Activated CD8-positive, alpha-beta memory T cell treated with anti-CD3 and anti-CD28 coated beads, Interleukin-2, amount 10 ng/mL, durations not matched to agents 7 days and 5 days (primary cell): ENCODE measurements at places on chromosomes 6 and 20. TPM values are rescaled to one million over a fixed set of nuclear protein-coding genes. Genes with fewer than 3 reads are reported as not detected.

Gene FAM50B
- 10.6 TPM for total RNA-seq

DNA sequence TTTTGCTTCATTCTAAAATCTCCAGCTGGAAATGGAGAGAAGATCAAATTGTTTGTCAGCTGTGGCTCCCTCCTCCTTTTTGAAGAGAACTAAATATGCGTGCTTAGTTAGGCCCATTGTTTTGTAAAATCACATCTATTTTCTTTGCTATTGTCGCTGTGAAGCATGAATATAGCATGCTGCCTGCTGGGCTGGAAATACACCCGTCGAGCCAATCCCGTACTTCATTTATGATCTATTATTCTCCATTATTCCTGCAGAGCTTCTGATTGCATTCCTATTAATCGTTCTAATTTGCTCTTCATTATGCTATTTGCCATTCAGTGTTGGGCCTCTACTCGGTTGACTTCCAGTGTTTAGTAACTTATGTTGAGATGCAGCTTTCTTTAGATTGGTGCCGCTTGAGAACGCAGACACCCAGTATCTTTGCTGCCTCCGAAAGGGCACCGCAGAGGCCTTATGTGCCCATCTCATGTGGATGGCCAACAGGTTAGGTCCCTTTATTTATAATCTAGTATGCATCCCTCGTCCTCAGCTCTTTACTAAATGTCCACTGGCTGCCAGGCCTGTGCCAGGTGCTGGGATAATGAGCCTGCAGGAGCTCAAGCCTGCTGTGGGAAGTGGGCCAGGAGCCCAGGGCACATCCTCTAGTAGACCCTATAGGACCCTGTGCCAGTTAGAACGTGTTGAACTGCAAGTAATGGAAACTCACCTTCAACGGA lies 45.6 kb downstream of the FAM50B start:
- no peak overlapping the region for H3K4me3 ChIP-seq
- no peaks in the 10 kb centered on the region for H3K36me3 ChIP-seq
- no peak overlapping the region for H3K27ac ChIP-seq
- DNase-seq: no peak
- no peaks in the 10 kb centered on the region for H3K4me1 ChIP-seq

- peaks cover 34% of the 10 kb centered on the region for H3K36me3 ChIP-seq
- peaks cover 58% of the 10 kb centered on the region for H3K4me1 ChIP-seq
- no peaks in the 10 kb centered on the region for H3K27me3 ChIP-seq
- no peak overlapping the region for H3K4me3 ChIP-seq
- no peak overlapping the region for H3K27ac ChIP-seq
These were observed 97.0 kb downstream of the TRERF1 start for GRCh38 chr6:42354702-42355101.

Gene OXT
- total RNA-seq: not detected

DNA sequence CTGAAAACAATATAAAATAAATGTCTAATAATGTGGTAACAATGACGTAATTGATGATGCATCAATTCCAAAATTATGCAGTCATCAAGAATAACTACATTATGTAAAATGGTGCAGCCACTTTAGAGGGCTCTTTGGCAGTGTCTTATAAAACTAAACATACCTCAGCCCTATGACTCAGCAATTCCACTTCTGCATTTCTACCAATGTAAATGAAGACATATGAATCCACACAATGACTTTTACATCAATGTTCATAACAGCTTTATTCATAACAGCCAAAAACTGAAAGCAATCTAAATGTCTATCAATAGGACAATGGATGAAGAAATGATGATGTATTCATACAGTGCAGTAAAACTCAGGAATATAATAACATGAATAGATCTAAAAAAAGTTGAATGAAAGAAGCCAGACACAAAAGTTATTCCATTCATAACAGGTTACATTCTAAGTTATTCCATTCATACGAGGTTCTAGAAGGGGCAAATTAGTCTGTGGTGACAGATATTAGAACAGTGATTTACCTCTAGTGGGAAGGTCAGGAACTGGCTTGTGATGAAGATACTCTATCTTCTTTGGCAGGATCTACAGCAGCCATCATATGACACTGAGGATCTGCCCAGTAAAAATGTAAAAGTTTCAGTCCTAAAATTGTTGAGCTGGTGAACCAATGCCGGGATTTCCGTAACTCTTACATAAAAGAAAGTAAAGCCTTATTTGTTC lies 396.1 kb downstream of the PLCB1 start:
- H3K27ac ChIP-seq: no peak overlapping the region
- no peaks in the 10 kb centered on the region for H3K36me3 ChIP-seq
- DNase-seq: no peak

Gene EMILIN3
- total RNA-seq: not detected

GRCh38 chr6:157034436-157035230 lies 257.5 kb downstream of the ARID1B start:
- no peaks in the 10 kb centered on the region for H3K27me3 ChIP-seq
- H3K27ac ChIP-seq: peak overlapping the region; percentile 54
- peak overlapping the region; percentile 43 for H3K4me3 ChIP-seq

- no peaks in the 10 kb centered on the region for H3K36me3 ChIP-seq
- no peak for DNase-seq
- no peaks in the 10 kb centered on the region for H3K27me3 ChIP-seq
- H3K4me3 ChIP-seq: no peak overlapping the region
- no peak overlapping the region for H3K27ac ChIP-seq
- no peaks in the 10 kb centered on the region for H3K4me1 ChIP-seq
These were observed 126.6 kb downstream of the TAF4 start for GRCh38 chr20:61938839-61939690.

GRCh38 chr20:17838921-17839320 lies 129.7 kb downstream of the SNX5 start:
- peaks cover under 1% of the 10 kb centered on the region for H3K36me3 ChIP-seq
- H3K27me3 ChIP-seq: peaks cover 16% of the 10 kb centered on the region
- H3K4me3 ChIP-seq: no peak overlapping the region
- H3K4me1 ChIP-seq: peaks cover 9% of the 10 kb centered on the region
- no peak overlapping the region for H3K27ac ChIP-seq
- DNase-seq: no peak

GRCh38 chr6:3114377-3114776 lies 4.1 kb upstream of the BPHL start:
- peaks cover 21% of the 10 kb centered on the region for H3K4me1 ChIP-seq
- no peak for DNase-seq
- no peak overlapping the region for H3K4me3 ChIP-seq
- peak overlapping the region; percentile 5 for H3K27ac ChIP-seq
- peaks cover 26% of the 10 kb centered on the region for H3K36me3 ChIP-seq

Gene STMND1
- not detected for total RNA-seq

Gene PDYN
- not detected for total RNA-seq

- peaks cover 38% of the 10 kb centered on the region for H3K36me3 ChIP-seq
- H3K27ac ChIP-seq: peak overlapping the region; percentile 80
- no peaks in the 10 kb centered on the region for H3K27me3 ChIP-seq
- no peak for DNase-seq
These were observed 28.7 kb downstream of the FGD2 start for GRCh38 chr6:37033819-37034795.
